A172 (cell line): ENCODE measurements at places on chromosomes 16 and 17.

DNA sequence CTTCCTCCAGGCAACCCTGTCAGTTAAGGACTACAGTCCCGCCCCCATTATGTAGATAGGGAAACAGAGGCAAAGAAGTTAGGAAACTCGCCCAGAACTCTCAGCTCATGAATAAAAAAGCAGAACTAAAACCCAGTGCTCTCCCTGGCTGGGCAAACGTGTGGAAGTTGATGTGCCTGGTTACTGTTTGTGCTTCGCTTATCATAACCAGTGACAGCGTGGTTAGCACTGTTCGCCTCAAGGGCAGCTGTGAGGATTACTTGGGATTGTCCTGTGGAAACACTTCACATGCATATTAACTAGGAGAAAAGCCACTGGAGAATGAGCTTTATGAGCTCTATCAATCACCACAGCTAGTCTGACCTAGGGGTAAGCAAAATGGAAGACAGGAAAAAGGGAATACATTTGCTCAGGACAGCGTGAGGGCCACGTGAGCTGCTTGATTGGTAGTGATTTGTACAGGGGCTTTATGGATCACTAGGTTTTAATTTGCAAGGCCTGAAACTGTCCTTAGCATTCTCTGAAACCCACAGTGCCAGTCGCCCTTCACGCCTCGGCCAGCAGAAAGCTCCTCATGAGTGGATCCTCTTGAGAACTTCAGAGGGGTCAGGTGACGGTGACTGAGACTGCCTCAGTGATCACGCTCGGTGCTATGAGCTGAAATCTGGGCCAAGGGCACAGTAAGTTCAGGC lies 19.9 kb downstream of the CYB5D2 start:
- no peak for DNase-seq

- no peak for DNase-seq
Measured at GRCh38 chr17:79985943-79986391, 49.7 kb downstream of the TBC1D16 start.

DNA sequence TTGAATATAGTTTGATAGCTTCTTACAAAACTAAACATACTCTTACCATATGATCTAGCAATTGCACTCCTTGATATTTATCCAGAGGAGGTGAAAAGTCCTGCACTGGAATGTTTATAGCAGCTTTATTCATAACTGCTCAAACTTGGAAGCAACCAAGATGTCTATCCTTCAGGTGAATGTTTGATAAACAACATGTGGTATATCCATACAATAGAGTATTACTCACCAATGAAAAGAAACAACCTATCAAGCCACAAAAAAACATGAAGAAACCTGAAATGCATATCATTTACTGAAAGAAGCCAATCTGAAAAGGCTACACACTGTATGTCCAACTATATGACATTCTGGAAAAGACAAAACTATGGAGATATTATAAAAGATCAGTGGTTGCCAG lies 16.1 kb downstream of the STAT3 start:
- DNase-seq = no peak

DNA sequence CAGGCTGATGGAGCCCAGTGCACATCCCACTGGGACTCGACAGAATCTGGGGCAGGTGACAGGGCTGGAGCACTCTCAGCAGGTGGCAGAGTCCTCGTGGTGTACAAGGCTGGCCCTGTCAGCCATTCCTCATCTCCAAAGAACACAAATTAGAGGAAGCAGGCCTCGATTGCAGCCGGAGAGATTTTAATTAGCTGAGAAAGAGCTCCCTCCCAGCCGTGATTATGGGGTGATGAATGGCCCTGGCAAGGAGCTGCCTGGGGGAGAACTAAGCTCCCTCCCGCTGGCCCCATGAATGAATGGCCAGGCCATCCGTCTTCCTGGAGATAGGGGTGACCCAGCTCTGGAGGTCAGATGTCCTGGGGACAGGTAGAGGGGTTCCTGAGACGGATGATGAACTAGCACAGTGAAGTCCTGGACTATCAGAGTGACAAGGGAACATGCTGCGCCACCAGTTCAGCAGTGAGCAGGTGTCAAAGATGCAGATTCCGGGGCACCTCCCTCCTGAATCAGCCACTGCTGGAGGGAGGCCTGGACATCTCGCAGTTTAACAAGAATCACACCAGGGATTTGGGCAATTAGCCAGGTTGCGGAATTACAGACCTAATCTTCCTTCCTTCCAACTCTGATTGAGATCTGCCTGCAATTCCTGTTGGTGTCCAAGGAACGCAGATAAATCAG lies 35.5 kb downstream of the PIMREG start:
- peak; percentile 71 for DNase-seq

DNA sequence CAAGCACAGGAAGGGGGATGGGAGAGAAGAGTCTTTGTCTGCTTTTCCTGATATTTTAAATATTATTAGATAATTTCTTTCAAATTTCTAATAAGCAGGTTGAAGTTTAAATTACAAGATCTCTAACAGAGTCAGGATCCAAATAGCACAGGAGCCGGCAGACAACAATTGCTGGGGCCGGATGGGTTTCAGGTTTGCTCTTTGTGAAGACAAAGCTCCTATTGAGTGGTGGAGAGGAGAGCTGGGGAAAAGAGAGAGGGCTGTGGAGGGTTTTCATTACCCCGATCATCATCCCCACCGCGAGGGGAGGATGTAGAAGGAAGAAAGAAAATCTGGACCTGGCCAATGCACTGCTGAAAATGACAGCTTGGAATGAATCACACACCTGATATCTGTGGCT lies 197.3 kb downstream of the SOX9 start:
- no peak for DNase-seq

DNA sequence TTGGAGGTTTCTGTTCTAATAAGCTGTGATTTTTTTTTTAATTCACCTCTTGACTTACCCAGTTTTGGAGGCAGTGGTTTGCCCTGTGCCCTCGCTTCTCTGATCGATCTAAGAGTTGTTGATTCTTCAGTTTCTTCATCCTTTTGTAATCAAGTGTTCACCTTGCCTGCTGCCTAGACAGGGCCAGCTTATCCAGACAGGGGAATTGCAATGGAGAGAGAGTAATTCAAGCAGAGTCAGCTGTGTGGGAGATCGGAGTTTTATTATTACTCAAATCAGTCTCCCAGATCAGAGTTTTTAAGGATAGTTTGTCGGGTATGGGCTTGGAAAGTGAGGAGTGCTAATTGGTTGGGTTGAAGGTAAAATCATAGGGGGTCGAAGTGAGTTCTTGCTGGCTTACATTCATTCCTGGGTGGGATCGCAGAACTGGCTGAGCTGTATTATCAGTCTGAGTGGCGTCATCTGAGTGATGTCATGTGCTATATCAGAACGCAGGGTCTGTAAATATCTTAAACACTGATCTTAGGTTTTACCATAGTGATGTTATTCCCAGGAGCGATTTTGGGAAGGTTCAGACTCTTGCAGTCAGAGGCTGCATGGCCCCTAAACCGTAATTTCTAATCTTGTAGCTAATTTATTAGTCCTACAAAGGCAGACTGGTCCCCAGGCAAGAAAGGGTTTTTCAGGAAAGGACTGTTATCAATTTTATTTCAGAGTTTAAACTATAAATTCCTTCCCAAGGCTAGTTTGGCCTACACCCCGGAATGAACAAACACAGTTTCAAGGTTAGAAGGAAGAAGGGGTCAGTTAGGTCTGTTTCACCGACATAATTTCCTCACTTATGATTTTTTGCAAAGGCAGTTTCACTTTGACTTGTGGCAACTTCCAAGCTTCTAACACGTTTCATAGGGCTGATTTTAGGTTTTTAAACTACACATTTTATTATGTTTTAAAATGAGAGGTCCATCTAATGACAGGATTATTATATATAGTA lies 21.5 kb upstream of the KCNJ16 start:
- DNase-seq = no peak

DNA sequence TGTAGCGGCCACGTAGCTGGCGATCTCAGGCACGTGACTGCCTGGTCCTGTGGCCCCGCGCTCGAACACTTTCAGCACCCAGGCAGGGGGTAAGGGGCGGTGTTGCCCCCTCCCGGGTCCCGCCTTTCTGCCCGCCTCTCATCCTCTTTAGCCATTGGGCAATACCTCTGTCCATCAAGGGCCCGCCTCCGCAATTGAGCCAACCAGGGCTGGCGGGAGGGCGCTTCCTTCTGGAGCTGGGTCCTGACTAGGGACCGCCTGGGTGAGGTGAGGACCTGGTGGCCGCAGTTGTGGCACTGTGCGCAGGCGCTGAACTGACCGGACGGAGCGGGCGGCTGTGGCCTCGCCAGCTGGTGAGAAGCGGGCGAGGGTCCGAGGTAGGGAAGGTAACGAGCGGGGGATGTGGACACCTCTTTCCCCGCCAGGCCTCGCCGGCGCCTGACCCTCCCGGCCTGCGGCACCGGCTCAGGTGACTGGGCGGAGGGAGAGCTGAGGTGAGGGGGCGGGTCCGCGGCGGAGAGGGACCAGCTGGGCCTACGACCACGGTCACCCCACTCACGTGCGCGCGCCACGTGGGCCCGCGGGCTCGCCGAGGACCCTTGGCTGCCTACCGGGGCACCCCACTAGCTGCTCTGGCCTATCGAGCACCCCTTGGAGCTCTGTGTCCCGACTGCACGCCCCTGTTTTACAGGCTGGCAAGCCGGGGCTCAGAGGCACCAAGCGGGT lies at the start of gene PDP2:
Gene PDP2 (plus strand): TSS at position 228 of the 726 bp plus-strand sequence. CDS start 3,770 bp downstream, outside the sequence.
- DNase-seq = peak; percentile 92
